ENCODE measurements at places on chromosomes 16 and 17.

GRCh38 chr16:6732166-6732565, 600.5 kb upstream of the RBFOX1 start:
- DNase-seq, result no peak

DNA sequence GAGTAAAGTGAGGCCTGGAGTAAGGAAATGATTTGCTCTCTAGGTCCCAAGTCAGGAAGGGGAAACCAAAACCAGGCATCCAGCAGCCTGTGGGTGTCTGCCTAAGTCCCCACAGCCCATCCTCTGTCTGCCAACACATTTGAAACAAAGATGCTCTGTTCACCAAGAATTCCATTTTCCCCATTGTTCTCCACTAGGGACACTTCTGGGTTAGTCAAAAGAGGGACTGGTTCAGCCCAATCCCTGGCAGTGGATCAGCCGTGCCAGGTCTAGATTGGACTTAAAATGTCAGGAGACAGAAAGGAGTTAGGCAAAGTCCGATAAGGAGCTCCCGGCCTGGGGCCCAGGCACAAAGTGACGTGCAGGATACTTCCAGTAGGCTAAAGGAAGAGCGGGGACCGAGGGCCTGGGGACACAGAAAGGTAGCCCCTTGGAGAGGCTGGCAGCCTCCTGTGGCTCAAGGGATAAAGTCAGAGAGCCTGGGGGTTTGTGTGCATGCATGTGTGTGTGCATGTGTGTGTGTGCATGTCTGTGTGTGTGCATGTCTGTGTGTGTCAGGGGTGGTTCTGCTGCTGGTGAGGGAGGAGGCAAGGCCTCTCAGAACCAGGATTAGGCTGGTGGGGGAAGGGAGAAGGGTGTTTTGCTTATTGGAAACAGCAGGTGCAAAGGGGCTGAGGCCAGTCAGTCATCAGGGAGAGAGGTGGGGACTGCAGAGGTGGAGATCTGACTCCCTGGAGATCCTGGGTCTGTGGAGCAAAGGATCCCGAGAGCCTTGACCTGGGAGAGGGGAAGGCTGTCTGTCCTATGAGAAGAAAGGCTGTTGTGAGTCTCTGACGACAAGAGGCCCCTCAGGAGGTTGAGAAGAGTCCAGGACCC, 41.7 kb upstream of the IL34 start:
- DNase-seq, result no peak

- no peak for DNase-seq
These were observed 20.6 kb downstream of the QPRT start for GRCh38 chr16:29699324-29700219.

DNA sequence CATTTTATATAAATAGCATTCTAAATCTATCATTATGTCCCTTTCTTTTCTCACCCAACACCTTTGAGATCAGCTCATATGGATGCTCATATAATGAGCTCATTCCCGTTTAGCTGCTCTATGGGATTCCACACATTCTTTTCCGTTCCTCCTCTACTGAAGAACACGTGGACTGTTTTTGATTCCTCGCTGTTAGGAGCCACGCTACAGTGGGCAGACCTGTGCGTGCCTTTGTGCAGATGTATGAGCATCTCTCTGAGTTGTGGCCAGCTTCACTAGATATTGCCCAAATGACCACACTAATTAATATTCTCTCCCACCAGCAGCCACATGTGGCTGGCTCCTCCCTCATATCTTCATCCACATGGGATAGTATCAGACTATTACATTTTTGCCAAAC, 6.0 kb upstream of the TNFRSF13B start:
- DNase-seq, result no peak

DNA sequence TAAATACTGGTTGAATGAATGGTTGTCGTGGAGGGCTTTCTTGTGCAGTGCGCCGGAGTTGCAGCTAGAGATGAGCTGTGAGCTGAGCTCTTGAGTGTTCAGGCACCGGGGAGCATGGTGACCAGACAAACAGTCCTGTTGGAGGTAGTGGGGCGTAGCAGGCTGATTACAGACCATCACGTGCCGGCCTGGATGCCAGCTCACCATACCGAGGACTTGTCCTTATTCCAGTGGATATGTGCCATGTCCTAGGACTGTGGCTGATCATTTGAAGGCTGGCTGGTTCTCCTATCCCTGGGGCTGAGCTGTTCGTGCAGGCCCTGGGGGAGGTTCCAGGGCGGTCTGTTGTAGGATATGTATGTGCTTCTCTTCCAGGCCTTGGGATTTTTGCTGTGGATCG, 60.0 kb downstream of the ABCC1 start:
- no peak for DNase-seq

DNA sequence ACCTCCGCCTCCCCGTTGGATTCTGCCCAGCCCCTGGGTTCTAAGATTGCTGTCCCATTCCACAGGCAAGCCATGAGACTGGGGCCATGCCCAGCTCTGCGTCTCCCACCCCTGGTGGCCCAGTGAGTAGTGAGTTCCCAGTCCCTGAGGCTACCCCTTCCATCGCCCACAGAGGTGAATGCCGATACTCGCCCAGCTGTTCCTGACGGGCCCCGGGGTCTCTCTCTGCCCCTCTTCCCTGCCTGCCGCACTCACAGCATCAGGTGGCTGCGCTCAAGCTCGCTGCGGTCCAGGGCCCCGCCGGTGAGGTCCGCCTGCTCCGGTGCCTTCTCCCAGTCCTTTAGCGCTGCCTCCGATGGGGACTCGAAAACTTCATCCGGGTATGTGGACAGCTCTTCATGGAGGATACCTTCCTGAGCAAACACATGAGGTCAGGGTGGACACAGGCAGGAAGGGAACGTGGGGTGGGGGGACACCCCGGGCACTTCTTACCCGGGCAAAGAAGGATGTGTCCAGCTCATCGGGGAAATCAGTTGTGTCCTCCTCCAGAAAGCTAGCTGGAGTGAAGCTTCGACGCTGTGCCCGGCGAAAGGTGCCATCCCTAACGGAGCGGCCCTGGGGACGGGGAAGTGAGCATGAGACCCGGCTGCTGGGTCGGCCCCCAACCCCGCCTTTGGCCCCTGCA, 8.8 kb downstream of the SNRNP25 start:
- DNase-seq, result no peak

GRCh38 chr17:82457929-82458178, 687 bp upstream of the NARF start:
- DNase-seq, result no peak

DNA sequence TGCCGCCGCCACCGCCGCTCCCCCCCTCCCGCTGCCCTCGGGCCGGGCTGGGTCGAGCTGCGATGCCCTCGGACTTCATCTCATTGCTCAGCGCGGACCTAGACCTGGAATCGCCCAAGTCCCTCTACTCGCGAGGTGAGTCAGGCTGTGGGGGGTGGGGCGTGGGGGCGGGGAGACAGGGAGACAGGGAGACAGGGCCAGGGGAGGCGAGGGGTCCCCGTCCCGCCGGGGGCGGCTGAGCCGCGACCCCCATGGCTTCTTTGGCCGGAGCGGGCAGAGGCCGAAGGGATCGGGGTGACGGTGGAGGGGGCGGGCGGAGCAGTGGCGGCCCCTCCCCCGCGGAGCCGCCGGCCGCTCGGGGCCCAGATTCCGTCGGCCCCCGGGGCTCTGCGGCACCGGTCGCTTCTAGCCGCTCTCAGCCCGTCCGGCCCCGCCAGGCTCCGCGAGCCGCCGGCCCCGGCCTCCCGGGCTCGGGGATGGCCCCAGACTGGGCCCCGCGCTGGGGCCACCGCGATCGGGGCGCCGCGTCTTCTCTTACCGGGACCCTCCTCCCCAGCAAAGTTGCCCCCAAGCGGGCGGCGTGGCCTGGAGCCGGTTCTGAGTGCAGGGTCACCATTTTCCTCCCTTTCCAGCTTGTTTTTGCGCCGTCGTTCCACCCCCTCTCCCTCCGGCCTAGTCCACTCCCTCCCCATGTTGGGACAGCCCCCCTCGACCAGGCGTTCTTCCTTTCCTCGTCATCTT, 644 bp downstream of the NFAT5 start:
- no peak for DNase-seq

DNA sequence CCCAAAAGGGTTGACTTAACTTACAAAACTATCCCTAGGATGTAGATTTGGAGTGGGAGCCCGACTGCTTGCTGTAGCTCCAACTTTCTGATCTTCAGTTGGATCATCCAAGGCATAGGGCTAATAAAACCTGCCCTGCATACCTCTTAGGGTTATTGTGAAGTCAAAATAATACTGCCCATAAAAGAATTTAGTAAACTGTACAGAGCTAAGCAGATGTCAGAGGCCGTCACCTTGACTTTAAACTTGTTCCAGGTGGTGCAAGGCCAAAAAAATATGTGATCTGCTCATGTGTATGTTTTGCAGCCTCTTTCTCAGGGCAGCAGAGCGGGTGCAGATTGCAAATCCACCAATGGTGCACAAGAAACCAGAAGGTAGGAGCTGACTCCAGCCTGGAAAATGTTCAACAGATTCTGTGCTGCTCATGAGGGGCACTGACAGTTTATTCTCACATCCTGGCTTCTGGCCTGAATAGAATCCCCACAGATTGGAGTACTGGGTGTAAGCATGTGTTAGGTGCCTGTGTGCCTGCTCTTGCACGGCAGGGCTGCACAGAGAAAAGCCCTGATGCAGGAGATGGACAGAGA, 180.7 kb downstream of the MAP2K4 start:
- DNase-seq, result no peak

DNA sequence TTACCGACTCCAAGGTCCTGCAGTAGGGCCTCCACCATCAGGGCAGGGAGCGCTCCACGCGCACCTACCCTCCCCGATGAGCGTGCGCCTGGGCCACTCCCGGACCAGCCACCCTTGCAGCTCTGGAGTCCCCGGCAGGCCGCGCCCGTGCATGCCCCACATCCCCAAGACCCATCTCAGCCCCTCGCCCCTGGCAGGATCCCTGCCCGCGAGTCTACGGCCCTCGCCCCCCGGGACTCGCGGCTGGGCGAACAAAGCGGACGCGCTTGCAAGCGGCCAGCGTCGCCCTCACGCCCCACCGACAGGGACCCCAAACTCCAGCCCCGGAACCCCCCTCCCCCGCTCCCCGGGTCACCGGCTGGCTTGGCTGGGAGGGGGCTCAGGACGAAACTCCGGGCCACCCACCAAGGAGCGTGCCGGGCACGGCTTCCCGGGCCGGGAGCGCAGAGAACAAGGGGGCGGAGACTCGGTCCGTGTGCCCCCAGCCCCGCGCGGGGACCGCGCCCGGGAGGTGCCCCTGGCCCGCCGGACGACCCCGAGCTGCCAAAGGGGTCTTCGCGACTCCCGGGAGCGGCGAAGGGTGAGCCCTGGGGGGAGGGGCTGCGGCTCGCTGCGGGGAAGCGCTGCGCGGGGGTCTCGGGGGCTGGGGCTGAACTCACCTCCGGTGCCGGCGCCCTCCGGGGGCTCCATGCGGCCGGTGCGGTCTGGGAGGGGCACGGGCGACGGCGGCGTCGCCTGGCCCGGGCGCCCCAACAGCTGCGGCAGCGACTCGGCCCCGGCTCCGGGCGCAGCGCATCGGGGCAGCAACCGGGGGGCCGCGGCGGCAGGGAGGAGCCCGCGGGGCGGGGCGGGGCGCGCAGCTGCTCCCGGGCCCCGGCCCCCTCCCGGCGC, at the start of gene DBNDD1:
TSS of gene DBNDD1 (minus strand) at position 805 of the 891 bp plus-strand sequence. CDS start at position 690, 115 bp downstream.
- DNase-seq, result no peak

DNA sequence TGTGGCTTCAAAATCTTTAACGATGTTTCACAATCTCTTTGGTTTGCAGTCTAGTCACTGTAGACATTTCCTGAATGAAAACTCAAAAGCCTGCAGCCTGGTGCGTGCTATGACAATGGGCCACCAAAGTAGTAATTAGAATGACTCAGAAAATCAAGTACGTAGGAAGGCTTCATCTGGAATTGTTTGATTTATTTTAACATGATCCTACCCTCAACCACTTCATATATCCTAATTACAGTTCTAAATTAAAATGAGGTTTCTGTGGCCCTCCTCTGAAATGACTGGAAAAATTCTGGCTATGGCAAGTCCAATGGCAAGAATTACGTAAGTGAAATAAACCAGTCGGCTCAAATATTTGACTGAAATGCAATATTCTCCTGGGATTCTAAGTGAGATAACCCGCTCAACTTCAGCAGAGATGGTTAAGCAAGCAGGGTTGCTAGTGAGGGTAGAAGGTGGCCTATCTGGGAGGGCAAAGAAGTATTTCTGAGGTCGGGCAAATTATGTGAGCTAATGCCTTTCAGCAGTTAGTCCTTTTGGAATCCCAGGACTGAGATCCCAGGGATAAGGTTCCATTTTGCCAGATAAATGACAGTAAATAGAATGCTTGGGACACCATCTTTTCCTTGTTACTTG, 145.6 kb upstream of the MYOCD start:
- no peak for DNase-seq

GRCh38 chr17:65509032-65509431, 52.4 kb downstream of the AXIN2 start:
- DNase-seq, result no peak

- DNase-seq, result no peak
These were observed 10.6 kb upstream of the NUP85 start for GRCh38 chr17:75194879-75195278.

DNA sequence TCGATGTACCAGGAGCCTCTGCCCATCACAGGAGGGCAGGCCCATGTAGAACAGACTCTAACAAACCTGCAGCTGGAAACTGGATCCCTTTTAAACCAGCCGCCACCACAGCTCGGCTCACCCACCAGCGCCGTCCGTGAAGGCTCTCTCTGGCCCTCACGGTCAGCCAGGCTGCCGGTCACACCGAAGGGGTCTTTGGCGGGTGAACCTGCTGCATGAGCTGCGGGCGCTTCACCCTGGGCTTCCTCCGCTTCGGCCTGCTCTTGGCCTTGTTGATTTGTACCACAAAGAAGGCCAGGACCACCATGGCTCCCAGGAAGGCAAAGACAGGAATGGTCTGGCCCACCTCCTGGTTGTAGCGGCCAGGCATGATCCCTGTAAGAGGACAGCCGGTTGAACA, 11.7 kb upstream of the SLC38A8 start:
- no peak for DNase-seq

DNA sequence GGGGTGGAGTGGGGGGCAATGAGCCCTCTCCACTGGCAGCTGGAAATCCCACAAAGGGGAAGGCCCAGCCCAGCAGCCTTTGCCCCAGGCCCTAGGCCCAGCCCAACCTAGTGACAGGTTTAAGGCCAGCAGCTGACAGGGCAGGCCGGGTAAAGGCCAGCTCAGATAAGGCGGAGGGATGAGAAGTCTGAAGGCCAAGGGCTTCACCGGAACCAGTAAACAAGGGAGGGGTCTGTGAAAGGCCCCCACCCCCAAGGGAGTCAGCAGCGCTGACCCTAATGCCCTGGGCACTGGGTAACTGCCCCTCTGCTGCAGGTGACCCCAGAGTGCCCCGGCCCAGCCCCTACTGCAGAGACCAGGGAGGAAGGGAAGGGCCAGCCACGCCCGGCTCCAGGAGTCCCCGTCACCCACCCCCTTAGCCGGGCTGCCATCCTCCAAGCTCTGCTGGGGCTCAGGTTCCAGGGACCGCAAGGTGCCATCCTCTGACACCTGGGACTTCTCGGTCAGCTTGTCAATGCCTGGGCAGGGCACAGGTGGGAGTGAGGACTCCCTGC, 17.5 kb downstream of the OTOP3 start:
- no peak for DNase-seq

- DNase-seq, result peak; percentile 70
These were observed at the start of gene JUP for GRCh38 chr17:41786227-41787020. JUP (minus strand) TSS chr17:41786711; CDS start chr17:41771854, 14,857 bp downstream.
